ENCODE measurements at places on chromosomes 11 and 22.

- DNase-seq, result no peak
Measured at GRCh38 chr22:26702906-26703830, 45.8 kb downstream of the MIAT start.

GRCh38 chr11:83363312-83363711 is 77.1 kb upstream of the CCDC90B start:
- DNase-seq, result no peak

- no peak for DNase-seq
Measured at GRCh38 chr11:126764231-126764630, 236.3 kb downstream of the KIRREL3 start.

DNA sequence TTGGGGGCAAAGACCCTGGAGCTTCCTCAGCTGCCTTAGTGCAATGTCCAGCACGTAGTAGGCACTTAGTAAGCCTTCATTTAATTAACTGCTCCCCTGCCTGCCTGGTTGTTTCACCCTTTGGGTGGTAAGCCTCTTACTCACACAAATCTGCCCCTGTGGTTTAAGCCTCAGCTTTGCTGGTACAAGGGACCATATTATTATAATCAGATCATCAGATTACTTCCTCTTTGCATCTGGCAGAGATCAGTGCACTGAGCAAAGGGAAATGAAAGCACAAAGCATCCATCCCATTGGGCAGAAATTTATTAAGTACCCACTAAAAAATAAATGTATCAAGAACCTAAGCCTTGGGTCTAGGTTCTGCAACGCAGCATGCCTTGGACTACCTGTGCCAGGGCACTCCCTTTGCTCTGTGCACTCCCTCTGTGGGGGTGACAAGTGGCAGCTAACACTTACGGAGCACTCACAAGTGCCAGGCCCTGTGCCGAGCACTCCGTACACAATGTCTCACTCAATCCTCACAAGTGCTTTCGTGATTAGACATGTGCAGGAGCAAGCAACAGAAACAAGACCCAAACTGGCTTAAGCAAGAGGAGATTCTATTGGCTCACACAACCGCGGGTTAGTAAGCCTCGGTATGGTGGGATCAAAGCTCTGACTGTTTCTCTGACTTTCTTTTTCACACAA is 34.9 kb upstream of the DAGLA start:
- DNase-seq, result no peak

DNA sequence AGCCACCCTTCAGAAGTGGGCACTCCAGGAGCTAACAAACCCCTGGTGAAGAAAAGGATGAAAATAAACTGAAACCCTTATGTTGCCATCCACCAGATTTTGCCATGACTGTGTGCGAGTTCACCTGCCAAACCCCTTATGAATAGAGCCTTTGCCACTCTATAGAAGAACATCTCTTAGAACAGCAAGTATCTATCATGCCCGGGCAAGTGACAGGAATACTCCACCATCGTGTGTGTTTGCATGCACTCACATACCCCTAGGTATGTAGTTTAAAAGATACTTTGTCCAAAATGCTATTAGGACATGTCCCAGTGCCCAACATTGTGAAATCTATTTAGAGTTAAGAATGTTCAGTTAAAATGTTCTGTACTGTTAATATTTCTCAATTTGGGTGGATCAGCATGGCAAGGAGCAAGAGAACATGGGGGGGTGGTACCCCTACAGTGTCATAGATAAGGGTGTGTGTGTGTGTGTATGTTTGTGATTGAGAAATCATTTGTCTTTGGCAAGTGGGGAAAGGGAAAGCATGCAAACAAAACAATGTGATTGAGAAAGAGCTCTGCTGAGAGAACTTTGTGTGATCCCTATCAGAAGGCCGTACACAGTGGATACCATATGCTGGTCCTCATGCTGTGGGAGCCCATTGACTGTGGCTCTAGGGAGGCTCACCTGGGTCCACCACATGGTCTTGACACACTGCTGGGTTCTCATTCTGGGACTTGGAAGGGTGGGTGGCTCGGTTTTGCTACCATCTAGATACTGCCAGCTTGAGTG is 94.9 kb downstream of the ZBTB16 start:
- no peak for DNase-seq

DNA sequence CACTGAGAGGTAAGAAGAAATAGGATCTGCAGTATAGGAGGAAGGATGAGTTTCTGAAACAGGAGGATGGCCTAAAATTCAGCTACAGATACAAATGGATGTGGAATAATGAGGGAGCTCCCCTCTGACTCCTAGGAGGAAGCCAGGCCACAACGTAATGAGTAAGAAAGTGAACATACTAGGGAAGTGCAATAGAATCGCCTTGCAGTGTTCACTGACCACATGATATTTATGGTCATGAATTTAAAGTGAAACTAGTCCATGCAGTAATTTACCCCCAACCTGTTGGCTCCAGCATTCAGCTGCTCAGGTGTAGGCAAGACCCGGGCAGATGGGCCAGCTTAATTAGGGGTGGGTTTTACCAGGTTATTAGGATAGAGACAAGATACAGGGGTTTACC is 101.7 kb downstream of the DEUP1 start:
- DNase-seq, result no peak

DNA sequence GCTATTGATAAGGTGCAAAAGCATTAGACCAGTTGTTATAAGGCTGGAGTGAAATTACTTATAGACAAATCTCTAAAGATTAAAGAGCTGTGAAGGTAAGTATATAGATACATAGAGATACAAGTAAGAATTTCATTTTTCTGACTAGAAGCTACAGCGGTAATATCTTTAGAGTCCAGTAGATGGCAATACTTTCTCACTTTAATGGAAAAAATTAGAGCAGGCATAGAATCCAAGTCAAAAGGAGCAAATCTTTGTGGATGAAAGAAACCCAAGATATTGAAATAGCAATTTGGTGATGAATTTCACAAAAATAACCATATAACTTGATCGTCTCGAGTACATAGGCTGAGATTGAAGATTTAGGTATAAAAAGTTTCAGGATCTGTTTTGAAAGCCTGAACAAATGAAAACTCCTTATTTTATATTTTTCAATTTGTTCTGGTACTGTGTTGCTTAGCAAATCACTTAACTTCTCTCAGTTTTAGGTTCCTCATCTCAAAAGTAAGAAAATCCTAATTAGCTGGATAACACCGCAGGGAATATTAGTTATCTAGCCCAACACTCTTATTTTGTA is 81.9 kb downstream of the UVRAG start:
- no peak for DNase-seq

GRCh38 chr11:74011360-74012073 is 2.6 kb upstream of the UCP3 start:
- DNase-seq, result no peak

DNA sequence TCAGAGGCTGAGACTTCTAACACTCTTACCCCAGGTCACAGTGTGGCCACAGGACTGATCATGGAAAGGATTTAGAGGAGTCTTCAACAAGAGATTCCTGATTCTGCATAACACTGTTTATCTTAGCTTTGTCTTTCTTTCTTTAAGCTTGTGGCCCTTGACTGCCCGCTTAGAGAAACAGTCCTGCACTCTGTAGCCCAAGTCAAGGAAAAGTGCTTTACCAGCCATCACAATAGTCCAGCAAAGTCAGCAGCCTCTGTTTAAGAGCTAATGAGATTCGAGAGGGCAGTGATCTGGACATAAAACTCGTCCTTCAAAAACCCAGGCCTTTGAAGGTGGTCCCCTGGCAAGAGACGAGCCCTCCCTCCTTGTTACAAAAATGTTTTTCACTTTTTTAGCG is 30.0 kb downstream of the PRDM10 start:
- no peak for DNase-seq

- no peak for DNase-seq
Measured at GRCh38 chr22:37148031-37148651, 1.6 kb downstream of the IL2RB start.

- DNase-seq, result no peak
Measured at GRCh38 chr11:3655547-3655946, 10.6 kb downstream of the ART1 start.

GRCh38 chr22:32119568-32120235 is 39.4 kb downstream of the C22orf42 start:
- DNase-seq, result no peak

GRCh38 chr11:102985850-102986249 is 30.3 kb upstream of the MMP13 start:
- DNase-seq, result no peak

- no peak for DNase-seq
Measured at GRCh38 chr11:66762088-66762487, 33.1 kb upstream of the SPTBN2 start.

DNA sequence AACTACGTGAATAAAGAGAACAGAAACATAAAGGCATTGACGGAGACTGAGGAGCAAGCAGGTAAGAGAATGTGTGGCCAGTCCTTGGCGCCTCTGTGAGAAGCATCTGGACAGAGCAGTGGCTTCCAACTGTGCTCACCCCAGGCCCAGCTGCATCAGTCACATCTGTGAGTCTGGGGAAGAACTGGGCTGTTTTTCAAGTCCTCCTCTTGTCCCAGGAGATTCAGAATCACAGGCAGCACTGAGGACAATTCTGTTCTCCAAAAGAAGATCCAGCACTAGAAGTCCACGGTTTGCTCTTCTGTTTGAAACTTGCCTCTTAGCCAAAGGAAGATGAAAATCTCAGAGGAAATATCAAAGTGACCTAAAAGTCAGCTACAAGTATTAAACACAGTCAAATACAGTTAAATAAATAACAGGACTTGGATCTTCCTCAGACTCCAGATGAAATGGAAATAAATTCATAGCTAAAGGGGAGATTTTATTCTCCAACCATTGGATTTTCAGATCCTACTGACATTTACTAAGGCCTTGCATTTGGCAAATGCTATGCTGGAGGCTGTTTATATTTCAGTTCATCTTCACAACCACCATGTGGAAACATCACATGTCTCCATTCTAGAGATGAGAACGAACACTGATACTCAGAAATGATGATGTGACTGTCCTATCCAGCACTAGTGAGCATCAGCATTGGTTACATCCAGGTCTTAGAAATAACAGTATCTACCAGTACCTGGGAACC is 14.1 kb downstream of the FAM181B start:
- no peak for DNase-seq

GRCh38 chr11:35083431-35084238 is 55.3 kb upstream of the CD44 start:
- DNase-seq, result peak; percentile 69

DNA sequence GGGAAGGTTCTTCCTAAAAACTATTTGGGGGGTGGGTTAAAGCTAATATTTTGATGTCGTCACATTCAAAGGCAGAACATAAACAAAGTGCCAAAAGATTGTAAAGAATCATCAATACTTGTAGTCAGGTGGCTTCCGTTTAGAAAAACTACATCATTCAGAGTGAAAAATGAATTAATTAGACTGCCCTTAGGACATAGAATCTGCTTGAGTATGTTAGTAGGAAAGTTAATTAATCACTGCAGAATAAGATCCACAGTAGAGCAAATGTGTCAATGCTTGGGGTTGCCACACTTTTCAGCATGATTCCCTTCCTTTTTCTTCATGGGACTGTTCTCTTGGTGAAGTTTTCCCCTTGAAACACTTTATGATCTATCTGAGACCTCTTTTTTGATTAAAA is 166.8 kb upstream of the MTNR1B start:
- DNase-seq, result no peak

DNA sequence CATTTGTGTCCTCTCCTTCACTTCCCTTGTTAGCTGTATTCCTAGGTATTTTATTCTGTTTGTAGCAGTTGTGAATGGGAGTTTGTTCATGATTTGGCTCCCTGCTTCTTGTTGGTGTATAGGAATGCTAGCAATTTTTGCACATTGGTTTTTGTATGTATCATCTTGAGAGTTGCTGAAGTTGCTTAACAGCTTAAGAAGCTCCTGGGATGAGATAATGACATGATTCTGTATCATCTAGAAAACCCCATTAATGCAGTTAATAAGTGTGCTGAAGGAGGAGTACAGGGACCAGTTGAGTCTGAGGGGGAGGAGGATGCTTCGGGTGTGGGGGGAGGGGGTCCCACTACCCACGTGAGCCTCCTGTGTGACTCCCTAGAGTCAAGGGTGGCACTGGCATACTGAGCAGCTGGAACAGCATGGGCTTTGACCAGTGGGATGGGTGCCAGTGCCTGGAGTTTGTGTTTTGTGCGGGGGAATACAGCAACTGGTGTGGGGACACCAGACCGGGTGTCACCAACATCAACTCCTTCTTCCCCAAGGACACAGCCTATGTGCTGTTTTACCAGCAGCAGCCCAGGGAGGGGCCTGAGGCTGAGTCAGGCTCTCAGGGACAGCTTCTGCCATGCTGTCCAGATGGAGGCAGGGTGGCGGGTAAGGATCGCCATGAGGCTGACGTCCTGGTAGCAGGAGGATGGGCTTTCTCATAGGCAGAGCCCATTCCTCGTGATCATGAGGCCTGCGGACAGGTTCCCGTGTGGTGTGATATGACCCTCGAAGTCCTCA is 24.1 kb downstream of the USP35 start:
- no peak for DNase-seq

DNA sequence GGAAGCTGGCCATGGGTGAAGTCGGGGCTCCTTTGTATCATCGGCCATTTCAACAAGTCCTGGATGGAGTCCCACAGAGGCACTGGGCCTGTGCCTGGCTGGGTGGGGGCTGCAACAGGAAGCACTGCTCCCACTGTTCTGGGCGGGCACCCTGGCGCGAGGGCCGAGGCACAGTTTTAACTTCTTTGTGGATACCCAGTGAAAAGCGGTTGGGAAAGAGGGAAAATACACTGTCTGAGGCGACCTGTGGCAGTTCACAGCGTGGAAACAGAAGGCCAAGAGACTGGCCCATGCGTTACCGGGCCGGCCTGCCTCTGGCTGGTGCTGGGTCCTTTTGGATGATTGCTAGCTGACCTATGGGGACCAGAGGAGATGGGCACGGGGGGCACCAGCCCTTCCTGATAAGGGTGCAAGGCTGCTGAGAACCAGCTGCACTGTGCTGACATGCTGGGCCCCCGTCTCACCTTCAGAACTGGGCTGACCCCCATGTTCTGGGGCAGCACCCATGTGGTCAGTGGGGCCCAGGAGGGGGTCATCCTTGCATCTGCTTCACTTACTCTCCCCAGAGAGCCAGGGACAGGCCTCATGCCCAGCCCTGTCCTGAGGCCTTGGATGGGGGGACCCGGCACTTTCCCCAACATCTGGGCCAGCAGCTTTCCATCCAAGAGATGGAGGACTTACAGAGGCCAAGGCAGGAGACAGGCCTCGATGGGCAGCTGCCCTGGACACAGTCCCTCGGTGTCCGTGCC is 4.2 kb downstream of the OVOL1 start:
- DNase-seq, result no peak

- DNase-seq, result no peak
Measured at GRCh38 chr22:37280718-37281117, 1.6 kb upstream of the CYTH4 start.
